ENCODE measurements at places on chromosomes 5 and 9.

GRCh38 chr5:162550236-162550635 lies 482.7 kb downstream of the GABRG2 start:
- no peak for DNase-seq

- no peak for DNase-seq
These were observed 596 bp upstream of the FGFR4 start for GRCh38 chr5:177085985-177086653.

- DNase-seq: no peak
These were observed 119.1 kb upstream of the TBC1D2 start for GRCh38 chr9:98374385-98375051.

- DNase-seq: no peak
These were observed 259.1 kb upstream of the DAPK1 start for GRCh38 chr9:87238545-87238944.

DNA sequence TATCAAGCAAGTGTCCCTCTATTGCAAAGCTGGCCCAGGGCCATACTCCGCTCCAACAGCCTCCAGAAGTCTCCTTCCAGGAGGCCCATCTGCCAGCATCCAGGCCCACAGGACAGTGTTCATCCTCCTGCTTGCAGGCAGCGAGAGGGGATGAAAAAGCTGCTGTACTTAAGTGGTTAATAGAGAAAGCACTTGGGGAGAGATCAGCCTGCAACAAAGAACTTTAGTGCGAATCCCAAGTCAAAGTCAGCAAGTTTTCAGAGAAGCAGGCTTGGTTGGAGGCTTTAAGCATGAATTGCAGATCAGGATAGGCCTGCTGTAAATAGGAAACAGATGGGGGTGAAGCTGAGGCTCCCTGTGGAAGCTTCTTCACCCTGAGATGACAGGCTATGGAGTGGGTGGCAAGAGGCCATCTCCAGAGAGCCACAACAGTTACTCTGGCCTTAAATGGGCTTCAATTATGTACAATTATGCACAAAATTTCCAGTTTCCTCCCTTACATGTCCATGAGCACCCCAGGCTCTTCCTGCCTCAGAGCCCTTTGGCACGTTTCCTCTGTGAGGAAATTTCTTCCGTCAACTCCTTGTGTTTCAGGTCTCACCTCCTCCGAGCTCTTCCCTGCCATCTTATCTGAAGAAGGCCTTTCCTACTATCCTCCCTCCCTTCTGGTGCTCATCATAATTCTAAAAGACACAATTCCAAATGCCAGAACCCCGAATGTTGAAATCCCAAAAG lies 98.0 kb upstream of the NR3C1 start:
- DNase-seq: no peak

- no peak for DNase-seq
These were observed 516.5 kb downstream of the KIF4B start for GRCh38 chr5:155530046-155530445.
